ENCODE measurements at places on chromosomes 1 and 21.
A peak's percentile ranks its signal among the peaks of the same experiment; 100 is the strongest.

GRCh38 chr1:48697066-48697707, 79.5 kb downstream of the BEND5 start:
- DNase-seq: peak; percentile 68

DNA sequence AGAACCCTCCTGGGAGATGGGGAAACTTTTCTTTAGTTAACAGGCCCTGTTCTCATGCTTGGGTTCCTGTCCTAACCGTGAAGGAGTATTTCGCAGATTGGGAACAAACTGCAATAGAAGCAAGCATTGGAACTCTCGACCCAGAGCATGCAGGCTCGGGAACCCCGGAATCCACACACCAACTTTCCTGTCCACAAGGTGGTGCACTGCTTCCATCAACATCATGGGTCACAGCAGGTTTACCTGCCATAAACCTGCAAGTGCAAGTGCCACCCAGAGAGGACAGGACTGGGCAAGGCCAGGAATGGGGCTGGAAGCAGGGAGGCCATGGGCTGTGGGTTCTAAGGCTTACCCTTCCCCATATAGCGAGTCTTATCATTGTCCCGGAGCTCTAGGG, 6.9 kb downstream of the ENO1 start:
- no peak for DNase-seq

DNA sequence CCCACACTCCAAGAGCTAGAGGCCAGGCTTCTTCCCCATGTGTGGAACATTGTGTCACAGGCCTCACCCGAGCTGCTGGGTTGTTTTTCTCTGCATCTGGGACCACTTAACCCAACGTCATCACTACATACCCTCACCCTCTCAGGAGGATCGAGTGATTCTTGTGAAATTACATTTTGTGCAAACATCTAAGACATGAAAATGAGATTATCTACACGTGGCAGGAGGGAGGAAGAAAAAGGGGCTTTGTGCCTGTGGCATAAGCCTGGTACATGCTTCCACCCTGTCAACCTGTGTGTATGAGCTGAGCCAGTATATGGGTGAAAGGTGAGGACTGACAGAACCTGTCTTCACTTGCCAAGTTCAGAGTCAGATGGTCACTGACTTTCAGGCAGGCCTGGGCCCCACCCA, 1.6 kb downstream of the CPT2 start:
- no peak for DNase-seq

DNA sequence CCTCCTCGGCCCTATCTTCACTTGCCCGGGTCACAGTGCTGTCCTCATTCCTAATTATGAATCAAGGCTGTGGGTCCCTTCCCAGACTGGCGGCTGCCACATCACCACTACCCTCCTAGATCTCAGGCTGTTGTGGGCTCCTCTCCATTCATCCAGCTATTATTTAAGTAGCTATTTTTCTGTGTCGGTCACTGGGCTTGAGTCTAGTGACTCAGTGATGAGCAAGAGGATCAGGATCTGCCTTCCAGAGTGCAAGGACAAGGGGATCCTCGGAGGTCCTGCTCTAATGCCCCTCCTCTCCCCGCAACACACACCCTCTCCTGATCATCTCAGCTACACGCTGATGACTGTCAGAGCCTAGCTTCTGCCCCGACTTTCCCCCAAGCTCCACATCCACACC, 34.1 kb downstream of the CDCP2 start:
- DNase-seq: no peak

GRCh38 chr1:48329905-48330304, 107.4 kb downstream of the SLC5A9 start:
- no peak for DNase-seq

DNA sequence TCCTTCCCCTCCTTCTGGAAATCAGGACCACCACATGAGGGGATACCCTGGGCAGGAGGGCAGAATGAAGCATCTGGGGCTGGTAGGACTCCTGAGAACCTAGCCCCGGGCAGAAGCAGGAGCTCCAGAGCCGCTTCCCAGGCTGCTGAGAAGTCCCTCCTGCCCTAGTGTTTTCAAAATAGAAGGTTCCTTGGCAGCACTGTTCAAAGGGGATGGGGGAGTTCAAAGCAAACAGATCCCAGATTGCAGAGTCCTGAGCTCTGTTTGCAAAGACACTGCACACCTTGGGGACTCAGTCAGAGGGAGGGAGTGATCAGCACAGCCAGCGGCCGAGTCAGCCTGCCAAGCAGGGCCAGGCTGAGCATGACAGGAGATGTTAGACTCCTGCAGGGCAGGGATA, 177.8 kb downstream of the PTPRU start:
- DNase-seq: no peak

DNA sequence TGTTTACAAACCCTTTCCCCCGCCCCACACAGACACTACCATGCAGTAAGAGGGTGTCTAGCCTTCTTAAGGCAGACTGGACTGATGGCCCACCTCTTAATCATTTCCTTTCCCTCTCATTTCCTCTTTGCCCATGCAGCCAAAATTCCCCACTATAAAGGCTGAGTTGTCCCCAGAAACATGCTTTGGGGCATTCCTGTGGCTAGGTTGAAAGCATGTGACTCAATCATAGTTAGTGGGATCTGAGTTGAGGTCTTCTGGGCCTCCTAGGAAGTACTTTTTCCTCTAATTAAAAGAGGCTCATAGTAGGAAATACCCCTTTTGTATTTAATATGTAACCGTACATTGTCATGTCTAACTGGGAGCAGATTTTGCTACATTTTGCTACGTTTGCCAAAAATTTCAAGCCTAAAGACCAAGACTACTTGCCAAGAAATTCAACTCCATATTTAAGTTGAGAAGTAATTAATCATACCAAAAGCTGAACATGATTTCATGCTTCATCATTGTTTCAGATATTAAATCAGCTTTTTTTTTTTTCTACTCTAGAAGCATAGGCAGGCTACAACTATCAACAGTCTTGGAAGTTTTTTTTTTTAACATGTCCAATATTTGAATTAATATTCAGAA, 174.7 kb downstream of the ADGRL4 start:
- no peak for DNase-seq

- DNase-seq: no peak
These were observed 52.9 kb upstream of the CITED4 start for GRCh38 chr1:40914927-40915569.

DNA sequence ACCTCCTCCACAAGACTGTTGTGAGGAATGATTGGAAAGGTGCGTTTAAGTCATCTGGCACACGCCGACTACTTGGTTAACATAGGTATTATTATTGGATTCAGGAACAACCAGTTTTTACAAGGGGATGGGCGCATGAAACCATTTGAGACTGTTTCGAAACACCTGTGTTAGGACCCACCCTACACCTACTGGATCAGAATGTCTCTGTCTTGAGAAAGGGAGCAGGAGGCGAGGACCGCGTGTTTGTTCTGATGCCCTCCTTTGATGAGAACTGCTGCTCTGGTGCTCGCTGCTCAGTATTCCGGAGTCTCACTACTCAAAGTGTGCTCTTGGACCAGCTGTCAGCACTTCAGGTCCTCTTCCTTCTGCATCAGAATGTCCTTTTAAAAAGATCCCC, 7.3 kb downstream of the H6PD start:
- DNase-seq: no peak

- no peak for DNase-seq
These were observed 30.8 kb downstream of the TFAP2E start for GRCh38 chr1:35603941-35604340.

DNA sequence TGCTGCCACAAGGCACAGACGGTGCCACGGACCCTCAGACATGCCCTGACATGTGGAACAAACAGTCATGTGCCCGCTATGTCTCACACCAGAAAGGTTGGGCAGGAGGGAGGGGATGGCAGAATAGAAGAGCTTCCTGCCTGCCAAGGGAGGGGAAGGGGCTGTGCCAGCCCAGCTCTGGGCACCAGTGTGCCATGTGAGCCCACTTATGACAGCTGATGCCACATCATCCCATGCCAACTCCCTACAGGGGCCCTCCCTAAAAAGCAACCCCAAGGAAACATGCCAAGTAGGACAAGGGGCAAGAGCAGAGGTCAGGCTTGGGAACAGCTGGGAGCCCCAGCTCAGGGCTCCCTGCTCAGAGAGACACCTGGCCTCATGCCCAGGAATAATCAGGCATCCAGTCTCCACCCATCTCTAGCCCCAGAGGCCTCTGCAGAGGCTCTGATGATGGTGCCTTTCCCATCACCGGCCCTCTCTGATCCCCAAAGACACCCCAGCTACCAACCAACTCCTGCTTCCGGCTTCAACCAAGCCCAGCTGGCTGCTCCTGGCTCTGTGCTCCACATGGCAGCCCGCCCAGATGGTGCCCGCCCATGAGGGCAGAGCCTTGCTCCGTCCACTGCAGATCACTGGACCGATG, 10.3 kb downstream of the ADGRB2 start:
- DNase-seq: peak; percentile 59

DNA sequence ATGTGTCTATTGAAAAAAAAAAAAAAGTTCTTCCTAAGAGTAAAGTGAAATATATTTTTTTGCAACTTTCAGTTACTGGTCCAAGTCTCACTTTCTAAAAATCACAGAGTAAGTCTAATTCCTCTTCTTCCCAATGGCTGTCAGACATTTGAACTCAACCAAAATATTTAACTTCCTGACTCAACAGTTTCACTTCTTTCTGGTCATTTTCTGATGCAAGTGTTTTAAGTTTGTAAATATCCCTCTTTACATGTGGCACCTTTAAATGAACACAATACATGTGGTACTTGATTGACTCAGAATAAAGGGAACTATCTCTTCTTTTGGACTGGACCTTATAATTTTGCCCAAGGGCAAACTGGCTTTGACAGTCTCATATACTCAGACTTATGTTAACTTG, 76.7 kb downstream of the ASH1L start:
- no peak for DNase-seq

DNA sequence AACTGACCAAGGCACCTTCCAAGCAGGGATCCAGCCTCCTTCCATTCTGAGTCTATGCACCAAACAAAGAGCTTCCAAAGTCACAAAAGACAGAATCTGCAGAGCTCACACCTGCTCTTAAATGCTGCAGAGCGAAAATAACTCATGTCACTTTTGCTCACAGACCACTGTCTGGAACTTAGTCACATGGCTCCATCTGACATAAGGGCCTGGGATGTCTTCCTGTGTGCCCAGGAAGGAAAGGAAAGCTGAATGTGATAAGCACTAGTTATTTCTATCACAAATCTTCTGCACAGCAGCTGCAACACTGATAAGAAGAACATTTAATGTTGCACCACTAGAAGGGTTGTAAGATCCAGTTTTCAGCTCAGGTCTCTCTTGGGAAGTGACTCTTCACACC, 39.5 kb upstream of the SGIP1 start:
- no peak for DNase-seq

- DNase-seq: no peak
These were observed 11.4 kb downstream of the SH3BP5L start for GRCh38 chr1:248814351-248814750.

DNA sequence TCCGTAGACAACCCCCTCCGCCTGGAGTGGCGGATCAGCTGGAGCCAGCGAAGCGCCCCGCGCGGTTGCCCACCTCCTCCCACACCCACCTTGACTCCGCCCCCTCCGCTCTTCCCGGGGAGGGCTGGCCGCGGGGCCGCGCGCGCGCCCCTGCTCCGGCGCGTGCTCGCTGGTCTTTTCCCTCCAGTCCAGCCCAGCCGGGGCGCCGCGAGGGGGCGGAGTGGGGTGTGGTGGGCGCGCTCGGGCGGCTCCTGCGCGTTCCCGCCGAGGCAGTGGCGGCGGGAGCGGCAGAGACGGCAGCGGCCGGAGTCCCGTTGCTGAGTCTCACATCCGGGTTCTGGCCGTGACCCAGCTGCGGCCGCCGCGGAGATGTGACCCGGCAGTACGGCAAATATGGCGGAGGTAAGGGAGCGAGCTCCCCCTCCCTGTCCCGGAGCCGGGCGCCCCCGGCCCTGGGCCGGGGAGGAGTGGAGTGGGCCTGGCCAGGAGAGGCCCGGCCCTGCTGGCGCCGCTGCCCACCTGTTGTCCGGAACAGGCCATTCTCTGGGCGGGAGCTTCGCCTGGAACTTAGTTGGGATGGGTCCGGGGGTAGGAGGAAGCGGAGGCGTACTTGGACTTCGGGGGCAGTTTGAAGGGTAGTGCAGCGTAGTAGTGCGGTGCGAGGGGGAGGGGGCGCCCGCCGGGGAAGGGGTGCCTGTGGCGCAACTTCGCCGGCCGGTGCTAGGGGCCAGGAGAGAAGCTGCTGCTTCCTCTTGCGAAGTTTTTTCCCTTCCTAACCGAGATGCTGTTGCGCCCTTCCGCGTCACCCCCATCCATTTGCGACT, 5.4 kb downstream of the MIER1 start:
- DNase-seq: peak; percentile 98

DNA sequence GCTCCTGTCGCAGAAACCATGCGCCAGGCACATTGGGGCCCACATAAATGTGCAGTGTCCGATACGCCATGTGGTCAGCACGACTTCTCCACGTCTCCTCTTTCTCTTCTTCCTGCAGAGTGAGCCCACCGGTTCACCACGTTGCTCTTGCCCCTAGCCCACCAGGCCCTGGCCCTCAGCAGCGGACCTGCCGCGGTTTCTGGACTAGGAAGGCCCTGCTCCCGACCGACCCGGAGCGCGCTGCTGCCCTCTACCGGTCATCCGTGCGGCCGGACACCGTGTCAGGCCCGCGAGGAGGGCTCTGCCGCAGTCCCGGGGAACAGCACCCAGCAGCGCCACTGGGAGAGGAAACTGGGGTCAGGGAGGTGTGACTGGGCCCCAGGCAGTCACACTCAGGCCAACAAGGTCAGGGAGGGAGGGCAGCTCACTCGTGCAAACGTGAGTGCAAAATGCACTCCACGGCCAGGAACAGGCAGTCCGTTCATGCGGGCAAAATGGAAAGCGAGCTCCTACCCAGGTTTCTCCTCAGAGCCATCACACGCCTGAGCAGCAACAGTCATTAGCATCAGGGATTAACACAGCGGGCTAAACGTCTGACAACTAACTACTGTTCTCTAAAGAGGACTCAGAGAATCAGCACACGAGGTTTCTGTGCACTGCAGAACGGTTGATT, 13.7 kb downstream of the TLR5 start:
- DNase-seq: peak; percentile 53

DNA sequence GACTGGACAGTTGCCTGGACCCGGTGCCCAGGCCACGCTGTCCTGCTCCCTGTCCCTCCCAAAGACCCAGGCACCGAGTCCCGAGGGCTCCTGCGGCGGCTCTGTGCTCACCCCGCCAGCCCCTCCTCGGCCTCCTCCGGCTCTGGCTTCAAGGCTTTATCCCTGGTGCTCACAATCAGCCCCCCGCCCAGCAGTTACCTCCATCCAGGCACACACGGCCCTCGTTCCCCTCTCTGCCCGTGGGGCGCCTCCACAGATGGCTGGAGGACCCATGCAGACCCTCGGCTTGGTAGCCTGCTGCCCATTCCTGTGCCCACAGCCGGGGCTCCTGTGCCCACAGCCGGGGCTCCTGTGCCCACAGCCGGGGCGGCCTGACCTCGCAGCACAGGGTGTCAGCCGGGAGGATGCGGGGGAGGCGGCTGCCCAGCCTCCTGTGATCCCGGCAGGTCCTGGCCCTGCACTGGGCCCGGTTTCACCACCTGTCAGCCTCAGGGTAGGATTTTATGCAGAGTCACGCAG, 52.3 kb upstream of the COL18A1 start:
- DNase-seq: no peak

GRCh38 chr1:89201106-89201794, 2.5 kb upstream of the GBP4 start:
- DNase-seq: no peak

DNA sequence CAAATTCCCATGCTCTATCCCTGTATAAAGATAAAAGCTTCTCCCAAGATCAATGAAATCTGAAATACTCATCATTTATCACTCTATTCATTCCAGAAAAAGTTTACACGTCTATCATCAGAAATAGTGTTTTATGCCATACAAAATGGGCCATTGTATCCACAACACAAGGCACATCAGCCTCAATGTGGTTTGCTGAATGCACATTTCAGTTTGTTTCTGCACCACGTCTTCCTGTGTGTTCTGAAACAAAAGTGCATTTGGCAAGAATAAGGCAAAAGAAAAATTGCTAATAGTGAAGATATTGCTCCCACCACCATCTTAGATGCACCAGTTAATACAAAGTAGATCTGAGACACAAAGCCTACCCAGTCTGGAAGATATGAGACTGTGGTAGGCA, 89.6 kb upstream of the ETS2 start:
- no peak for DNase-seq

All from brain (organoid and tissue), 16 donors.